Activated gamma-delta T cell treated with Interleukin-2 at 50 U/mL for 16 hours (primary cell): ENCODE measurements at places on chromosomes 2 and 18.

- no peak for DNase-seq
These were observed 80.3 kb downstream of the NPAS2 start for GRCh38 chr2:100900156-100900795.

GRCh38 chr2:64260817-64261216, 116.6 kb upstream of the PELI1 start:
- no peak for DNase-seq

DNA sequence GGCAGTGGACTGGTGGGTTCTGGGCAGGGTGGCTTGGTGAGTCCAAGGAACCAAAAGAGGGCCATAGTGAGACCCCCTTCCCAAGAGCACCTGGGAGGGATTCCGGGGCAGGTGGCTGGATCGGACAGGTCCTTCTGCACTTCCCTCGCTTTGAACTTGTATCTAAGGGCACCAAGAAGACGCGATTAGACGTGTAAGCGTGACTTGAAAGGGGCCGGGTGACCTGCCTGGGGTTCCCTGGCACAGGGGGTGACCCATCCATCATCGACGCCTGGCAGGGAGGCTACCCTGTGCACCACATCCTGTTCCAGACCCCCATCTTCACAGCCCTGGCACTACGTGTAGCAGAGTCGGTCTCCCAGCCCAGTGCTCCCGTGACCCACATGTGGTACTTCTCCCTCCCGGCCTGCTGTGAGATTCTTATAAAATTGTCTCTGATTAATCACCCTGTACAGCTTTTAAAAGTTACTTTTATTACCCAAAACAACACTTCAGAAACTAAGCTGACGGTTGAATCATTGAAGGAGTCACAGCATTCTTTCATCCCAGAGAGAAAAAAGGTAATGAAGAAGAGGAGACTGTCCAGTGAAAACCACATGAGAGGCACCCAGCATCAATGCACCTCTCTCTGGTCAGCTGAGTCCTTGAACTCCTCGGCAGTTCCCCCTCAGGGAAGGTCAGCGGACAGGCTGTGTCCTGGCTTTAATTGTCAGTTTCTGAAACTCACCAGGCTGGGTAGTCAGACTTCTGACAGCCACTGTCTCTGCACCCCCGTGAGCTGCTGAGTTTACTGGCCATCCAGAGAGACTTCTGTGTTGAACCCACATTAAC, 13.0 kb downstream of the SH3BP4 start:
- no peak for DNase-seq

GRCh38 chr2:30164131-30164925, 17.5 kb downstream of the YPEL5 start:
- no peak for DNase-seq

GRCh38 chr18:63229971-63230370, 89.6 kb downstream of the BCL2 start:
- no peak for DNase-seq

DNA sequence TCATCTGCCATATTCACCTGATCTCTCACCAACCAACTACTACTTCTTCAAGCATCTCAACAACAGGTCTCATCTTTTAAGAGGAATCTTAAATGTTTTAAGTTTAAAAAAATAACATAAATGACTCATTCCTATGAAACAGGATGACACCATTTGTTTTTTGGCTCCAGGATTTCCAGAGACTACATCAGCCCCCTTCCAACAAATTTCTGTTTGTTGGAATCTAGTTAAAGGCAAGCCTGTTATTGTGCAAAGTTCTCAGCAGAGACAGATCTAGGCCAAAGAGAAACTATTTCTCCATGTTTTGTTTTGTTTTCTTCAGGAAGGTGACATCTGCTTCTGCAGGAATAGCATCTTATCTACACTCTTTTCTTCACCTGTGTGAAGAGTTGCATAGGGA, 204.8 kb upstream of the SH3BP4 start:
- DNase-seq, result no peak

- no peak for DNase-seq
These were observed 16.4 kb downstream of the RMC1 start for GRCh38 chr18:23519734-23520133.

DNA sequence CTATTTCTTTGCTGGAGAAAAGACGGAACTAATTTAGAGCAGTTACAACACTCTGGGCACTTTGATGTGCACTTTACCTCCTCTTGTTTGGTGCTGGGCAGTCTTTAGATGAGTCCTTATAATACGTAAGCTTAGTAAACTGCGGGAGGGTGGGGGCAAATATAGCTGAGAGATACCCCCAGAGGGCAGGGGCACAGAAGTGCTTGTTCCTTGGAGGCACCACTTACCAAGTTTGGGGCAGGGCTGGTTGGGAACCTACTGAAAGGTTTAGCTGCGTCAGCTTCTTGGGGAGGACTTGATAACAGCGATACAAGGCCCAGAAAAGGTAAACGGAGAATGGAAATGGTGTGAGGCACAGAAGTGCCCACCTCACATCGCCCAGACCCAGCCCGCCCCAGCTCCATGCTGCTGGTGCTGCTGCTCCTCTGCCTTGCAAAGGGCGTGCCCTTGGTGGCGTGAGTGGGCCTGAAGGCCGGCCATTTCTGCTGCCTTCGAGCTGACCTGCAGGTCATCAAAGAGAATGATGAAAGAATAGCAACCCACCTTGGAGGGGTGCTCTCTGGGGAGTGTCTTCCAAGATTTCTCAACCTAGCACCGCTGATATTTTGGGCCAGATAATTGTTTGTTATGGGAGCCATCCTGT, 128.2 kb upstream of the EML6 start:
- no peak for DNase-seq

DNA sequence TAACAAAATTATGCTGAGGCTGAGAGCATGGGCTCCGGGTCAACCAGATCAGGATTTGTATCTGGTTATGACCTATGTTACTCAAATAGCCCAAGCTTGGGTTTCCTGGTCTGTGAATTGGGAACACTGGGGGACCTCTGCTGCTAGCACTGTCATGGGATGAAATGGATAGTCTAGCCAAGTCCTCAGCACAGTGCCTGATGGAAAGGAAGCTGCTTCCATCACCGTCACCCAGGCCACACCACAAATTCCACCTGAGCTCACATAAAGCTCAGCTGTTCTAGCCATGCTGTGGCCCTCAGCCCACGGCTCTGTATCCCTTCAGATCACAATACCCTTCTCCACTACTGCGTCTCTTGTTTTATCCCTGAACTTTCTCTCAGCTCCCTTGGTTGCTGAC, 179.6 kb upstream of the SP5 start:
- DNase-seq, result no peak
